Activated CD8-positive, alpha-beta memory T cell treated with anti-CD3 and anti-CD28 coated beads for 48 hours (primary cell): ENCODE measurements at places on chromosomes 5 and 9.
A peak's percentile ranks its signal among the peaks of the same experiment; 100 is the strongest.

GRCh38 chr5:127985811-127986325, 97.7 kb upstream of the SLC12A2 start:
- no peak for DNase-seq

DNA sequence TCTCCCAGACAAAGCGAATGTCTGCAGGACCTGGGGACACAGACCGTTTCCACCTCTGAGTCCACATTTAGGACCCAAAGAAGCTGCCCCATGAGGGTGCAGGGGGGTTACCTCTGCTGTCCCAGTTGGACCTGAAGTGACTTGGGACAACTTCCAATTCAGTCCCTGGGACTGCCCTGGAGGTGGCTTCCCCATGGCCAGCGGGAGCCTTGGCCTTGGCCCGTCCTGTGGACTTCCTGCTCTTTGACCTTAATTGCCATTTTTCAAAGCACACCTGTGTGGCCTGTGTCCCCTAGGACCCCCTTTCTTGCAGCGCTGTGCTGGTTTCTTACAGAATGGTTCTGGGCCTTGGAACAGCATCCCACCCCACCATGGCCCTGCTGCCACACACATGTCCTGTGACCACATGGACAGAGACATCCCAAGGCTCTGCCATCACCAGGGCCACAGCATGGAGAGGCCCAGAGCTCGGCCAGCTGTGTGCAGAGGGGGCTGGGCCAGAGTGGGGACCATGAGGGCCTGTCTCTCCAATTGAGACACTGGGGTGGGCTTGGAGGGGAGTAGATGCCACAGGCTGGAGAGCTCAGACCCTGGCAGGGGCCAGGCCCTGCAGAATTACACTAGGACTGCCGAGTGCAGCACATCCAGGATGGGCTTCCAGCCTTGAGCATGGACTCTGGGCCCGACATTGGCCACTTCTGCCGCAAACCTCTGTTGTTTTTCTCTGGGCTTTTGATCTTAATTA, 45.8 kb downstream of the SECISBP2 start:
- no peak for DNase-seq

- peak; percentile 30 for DNase-seq
Measured at GRCh38 chr9:37953775-37954437, 50.0 kb upstream of the SLC25A51 start.

GRCh38 chr5:34551911-34552433, 104.2 kb upstream of the RAI14 start:
- no peak for DNase-seq

- DNase-seq = no peak
Measured at GRCh38 chr9:588981-589380, 252.5 kb upstream of the DMRT1 start.

DNA sequence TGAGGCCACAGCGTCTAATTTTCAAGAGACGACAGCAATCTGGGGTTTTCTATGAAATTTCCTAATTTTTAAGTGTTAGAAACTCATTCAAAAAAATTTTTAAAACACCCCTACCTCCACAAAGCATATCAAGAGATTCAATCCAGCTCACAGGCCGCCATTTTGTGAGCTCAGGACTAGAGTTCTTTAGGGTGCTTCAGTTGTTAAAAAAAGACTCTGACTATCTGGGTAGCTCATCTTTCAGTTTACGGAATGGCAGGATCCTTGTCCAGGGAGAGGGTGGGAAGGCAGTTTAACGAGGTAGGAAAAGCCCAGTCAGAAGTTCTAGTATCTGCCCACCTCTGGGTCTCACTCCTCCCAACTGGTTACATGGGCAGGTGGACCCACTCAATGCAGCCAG, 43.1 kb downstream of the CAMK2A start:
- no peak for DNase-seq

DNA sequence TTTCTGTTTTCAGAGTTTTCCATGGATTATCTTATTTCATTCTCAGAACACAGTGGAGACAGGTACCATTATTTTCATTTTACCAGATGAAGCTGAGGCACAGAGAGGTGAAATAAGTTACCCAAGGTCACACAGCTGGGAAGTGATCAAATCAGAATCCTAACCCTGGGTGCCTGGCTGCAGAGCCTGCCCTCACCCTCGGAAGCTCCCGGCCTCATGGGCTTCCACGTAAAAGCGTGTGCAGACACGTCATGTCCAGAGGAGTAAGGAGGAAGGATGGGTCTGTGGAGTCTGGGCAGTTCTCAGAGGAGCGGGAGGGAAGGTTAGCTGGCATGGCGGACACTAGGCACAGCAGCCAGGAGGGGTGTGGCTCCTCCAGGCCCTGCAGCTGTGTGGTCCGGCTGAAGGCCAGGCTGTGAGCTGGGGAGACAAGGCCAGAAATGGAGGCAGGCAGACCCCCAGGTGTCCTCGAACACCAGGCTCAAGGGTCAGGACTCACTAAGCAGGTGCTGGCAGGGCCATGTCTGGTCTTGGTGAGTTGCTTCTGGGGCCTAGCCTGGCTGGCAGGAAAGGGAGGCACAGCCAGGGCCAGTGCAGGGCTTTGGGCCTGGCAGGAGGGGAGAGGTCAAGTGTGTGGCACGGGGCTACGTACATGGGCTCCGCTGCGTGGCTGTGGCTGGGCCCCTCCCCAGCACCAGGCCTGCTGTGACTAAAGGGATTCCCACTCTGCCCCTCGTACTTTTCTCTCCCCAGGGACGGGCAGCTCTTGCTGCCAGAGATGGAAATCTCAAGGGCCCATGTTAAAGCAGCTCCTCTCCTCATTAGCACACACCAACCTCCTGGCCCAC, 5.6 kb downstream of the TBC1D9B start:
- no peak for DNase-seq

- no peak for DNase-seq
Measured at GRCh38 chr5:2891781-2892180, 140.3 kb upstream of the IRX2 start.

DNA sequence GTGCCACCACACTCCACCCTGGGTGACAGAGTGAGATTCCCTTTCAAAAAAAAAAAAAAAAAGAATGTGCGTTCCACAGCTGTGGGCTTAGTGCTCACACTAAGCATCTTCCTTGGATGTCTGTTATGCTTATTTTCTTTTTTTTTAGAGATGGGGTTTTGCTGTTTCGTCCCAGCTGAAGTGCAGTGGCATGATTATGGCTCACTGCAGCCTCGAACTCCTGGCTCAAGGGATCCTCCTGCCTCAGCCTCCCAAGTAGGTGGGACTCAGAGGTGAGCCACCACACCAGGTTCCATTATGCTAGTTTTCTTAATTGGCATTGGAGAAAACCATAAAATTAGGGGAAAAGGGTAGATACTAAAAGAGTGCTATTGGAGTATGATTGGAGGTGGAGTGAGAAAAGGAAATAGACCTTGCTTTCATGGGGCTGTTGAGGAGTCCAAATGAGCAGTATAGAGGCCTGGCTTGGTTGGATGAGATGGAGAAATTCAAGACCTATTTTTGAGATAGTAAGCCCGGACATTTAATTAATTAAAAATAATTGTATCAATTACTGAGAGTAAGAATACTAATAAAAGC, 978 bp upstream of the BRD3OS start:
- DNase-seq = no peak

- DNase-seq = no peak
Measured at GRCh38 chr5:80414113-80414512, 6.2 kb downstream of the ZFYVE16 start.

DNA sequence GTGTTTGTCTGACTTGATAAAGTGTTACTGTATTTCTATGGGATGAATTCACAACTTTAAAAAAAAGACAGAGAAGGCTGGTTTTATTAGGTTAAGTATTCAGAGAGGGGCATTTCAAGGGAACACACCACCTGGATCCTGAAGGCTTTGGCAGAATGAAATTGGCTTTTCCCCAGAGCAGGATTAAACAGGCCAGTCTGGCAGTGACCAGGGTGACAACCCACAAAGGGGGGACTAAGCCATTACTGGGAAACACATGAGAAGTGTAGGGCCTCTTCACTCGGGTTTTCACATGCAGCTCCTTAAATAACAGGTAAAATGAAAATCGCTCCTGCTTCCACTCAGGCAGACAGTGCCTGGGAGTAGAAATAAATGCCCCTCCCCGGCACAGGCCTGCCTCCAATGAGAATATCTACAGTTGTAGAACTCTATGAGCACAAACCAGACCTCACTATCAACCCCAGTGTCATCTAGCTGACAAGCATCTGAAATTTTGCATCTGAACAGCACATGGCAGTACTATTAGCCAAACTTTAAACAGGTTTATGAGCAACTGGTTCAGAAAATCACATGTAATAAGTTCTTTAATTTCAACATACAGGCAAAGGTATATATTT, 85.8 kb downstream of the LHFPL2 start:
- no peak for DNase-seq

DNA sequence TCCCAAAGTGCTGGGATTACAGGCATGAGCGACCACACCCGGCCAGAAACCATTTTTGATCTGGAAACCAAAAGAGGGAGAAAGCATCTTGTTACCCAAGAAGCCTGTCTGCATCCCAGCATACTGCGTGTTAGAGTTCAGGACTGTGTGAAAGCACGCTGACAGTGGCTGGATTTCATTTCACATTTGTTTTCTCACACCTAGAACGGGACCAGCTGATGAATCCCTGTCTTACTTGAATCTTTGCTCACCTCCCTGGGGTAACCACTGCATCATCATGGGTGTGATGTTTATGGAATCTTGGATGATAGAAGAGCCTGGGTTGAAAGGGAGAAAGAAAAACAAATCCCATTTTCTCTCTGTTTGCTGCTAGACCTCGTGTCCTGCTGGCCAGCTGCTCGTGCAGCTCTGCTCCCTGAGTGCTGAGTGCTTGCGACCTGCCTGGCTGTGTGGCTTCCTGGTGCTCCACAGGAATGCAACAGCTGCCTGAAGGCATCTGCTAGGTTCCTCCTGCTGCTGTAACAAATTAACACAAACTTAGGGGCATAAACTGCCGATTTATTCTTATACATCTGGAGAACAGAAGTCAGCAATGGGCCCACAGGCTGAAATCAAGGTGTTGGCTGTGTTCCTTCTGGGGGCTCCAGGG, 378.3 kb upstream of the DAP start:
- no peak for DNase-seq

GRCh38 chr5:53984971-53985370, 325.4 kb downstream of the ARL15 start:
- DNase-seq = no peak

DNA sequence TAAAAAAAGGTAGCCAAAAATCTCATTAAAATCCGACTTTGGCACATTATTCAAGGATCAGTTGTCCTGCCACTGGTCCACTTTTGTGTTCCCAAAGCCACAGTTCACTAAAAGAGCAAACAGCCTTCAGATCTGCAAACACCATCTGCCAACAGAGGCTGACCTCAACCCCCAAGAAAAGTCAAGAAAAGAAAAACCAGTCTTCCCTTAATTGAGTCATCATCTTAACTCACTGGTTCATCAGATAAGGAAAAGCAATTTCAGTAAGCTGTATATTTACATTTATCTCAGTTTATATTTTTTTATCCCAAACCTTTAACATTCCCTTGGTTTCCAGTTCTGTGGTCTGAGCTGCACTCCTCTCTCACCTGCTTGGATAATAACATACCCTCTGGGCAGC, 21.2 kb downstream of the RASEF start:
- no peak for DNase-seq

DNA sequence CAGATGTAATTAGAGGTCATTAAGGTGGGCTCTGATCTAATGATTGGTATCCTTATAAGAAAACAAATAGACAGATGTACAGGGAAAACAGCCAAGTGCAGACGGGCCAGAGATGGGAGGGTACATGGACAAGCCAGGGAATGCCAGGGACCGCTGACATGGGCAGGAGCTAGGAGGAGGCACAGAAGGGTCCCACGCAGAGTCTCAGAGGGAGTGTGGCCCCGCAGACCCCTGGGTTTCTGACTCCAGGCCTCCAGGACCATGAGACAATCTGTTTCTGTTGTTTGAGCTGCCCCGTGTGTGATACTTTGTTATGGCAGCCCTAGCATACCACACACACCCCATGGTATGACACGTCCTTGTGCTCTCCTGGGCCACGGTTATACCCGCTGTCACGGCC, 29.1 kb downstream of the GADD45G start:
- DNase-seq = no peak

DNA sequence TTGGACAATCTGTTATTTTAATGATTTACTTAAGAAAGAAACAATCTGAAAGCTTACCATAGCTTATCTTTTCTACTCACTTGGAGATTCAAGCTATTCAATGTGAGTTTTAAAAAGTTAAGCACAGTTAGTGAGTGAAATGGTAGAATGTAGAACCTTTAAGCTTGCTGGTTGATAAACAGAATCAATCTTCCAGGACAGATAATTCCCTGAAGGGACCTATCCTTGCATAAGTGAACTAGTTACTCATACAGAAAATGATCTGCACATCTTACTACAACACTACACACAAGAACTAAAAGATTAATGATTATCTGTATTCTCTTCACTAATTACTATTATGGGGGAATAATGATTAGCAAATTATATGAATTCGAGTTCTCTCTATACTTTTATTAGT, 165.6 kb downstream of the PALM2AKAP2 start:
- no peak for DNase-seq

DNA sequence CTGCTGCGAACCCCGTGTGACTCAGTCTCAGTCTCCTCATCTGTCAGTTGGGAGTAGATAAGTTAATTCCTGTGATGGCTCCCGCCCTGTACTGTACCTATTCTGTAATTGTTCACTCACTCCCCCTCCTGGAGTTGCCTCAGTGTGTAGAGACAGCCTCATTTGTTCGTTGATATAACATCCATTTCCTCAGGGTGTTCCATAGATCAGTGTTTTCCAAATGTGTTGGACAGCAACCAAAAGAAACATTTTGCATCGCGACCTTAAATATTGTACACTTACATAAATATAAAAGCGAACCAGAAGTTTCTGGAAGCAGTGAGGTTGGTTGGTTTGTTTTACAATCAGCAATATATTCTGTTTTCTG, 698 bp downstream of the NFX1 start:
- no peak for DNase-seq

DNA sequence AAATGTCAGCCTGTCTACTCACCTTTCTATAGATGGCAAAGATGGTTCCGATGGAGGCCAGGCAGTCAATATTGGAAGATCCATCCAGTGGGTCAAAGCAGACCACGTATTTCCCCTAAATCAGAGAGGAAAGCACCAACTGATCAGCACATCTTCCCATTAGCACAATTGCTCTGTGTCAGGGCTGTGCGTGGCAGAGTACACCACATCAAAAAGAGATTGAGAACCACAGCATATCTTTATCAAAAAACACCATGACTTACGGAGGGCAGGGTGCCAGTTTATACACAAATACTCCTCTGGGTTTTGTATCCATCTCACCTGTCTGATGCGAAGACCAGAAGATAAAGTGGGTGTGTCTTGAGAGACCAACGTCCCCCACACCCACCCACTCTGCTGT, 9.1 kb downstream of the FBP2 start:
- DNase-seq = no peak

DNA sequence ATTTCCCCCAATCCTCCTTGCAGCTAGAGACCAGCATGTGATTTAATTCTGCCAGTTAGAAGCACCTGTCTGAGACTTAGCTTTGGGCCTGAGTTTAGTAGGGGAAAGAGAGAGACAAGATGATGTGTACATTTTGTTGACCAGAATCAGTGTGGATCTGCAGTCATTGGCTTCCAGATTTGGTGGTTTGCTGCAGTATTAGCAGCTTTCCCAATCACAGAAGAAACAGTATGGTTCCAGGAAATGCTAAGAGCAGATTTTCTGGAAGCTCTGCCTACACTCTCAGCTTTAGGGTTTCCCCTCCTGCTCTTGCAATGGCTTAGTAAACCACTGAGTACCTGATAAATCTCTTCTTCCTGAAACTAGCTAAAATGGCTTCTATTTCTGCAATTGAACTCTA, 48.8 kb upstream of the FREM1 start:
- DNase-seq = no peak
